ENCODE measurements at places on chromosomes 12 and 14. TPM values are rescaled to one million over a fixed set of nuclear protein-coding genes. Genes with fewer than 3 reads are reported as not detected.

DNA sequence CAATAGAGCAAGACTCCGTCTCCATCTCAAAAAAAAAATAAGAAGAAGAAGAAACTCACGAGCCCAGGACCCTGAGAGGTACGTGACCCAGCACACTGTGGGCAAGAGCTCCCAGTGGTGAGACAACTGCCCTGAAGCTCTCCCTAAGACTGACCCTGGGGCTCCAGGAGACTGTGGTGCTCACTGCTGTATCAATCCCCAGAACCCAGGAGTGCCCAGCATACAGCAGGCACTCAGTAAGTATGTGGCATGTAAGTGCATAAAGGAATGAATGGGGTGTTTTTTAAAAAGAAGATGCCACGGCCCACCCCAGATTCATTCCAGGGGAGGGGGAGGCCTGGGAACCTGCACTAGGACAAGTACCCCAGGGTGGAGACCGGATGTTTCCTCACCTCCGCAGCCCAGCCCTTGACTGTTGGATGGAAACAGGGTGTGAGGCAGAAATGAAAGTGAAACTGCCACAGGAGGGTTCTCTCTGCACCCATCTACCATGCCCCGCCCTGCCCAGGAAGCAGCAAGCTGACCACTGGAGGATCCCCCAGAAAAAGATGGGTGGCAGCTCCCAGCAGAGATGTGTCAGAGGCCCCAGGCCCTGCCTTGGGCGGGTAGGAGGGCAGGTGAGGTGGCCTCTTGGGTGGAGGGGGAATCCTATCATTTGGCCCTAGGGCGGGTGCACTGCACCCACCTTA, 12.2 kb downstream of the ITPK1 start:
- DNase-seq = no peak

- no peak for DNase-seq
Measured at GRCh38 chr12:100159391-100160104, 16.9 kb upstream of the BLTP3B start.

- no peak for DNase-seq
Measured at GRCh38 chr12:130708648-130709047, 7.5 kb downstream of the RIMBP2 start.

- no peak for DNase-seq
Measured at GRCh38 chr12:123986374-123986965, 13.5 kb downstream of the ZNF664 start.

DNA sequence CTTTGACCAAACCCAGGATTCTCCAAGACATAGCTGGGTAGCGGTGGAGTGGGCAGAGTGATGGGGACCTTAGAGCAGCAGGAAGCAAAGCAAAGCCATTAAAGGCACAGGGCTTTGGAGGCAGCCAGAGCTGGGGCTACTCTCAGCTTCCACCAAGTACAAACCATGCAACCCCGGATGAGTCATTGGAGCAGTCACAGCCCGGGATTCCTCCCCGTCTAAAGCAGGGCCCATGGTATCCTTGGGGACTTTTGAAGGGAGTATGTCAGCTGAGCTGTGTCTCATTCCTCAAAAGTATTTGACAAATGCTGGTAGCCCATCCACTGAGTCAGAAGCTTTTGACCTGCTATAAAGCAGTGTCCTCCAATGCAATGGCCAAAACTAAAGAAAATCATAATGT, 9.7 kb upstream of the IFI27 start:
- DNase-seq = no peak

DNA sequence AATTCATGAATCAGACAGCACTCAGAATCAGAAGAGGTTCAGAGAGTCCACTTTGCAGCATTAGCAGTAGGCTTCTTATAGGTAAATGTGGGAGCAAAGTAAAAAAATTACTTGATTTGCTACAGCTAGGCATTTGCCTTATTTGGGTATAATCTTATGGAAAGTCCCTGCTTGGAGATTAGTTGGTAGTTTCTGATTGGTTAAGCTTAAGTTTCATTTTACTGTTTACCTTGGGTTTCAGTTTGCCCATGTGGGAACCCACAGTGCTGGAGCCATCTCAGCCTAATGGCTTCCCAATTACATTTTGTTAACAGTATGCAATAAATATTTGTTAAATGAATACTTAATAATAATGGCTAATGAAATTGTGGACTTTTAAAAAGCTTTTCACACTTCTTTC, 311.0 kb upstream of the FLRT2 start:
- no peak for DNase-seq

DNA sequence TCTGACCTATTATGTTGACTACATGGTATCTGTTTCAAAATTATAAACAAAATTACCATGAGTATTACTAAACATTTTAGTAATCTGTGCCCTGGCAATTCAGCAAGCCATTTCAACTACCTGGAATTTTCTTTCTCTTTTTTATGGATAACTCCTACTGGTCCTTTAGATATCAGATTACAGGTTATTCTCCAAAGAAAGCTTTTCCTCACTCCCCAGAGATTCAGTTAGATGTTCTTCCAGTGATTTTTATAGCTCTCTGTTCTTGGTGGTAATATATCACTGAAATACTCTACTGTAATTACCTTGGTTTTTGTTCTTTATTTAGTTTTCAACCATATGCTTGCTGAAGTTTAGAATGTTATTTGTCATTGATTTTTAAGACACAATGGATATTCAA, 930.2 kb upstream of the FOXG1 start:
- no peak for DNase-seq

GRCh38 chr12:117685110-117685926, 283.5 kb downstream of the KSR2 start:
- DNase-seq = no peak

DNA sequence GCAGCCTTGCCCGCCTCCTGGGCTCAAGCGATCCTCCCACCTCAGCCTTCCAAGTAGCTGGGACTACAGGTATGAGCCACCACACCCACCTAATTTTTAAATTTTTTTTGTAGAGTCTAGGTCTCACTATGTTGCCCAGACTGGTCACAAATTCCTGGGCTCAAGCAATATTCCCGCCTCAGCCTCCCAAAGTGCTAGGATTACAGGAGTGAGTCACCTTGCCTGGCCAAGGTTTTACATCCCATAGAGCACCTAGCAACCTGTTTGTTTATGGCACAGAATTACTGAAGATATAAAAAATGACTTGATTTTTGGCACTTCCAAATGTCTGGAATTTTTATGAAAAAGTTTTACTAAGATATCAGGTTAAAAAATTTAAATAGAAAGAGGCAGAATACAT, 16.5 kb downstream of the MYO1A start:
- DNase-seq = no peak

DNA sequence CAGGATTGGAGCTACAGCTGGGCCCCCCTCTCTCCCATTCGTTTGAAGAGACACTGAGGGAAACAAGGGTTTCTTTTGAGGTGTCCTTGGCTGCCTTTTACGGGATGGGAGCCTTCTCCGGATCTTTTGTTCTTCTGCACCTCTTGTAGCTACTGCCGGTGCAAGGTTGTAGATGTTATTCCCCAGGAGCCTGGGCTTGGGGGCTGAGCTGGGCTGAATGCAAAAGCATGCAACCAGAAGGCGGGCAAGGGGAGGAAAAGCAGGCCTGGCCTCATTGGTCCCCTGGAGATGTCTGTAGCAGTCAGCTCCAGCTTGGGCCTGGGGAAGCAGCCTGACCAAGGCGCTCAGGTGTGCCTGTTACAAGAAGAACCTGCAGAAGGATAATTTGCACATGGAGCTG, 110.3 kb downstream of the GCH1 start:
- no peak for DNase-seq

- no peak for DNase-seq
Measured at GRCh38 chr12:7712841-7713442, 1.7 kb downstream of the DPPA3 start.

GRCh38 chr14:57897144-57897748, 31.4 kb upstream of the SLC35F4 start:
- no peak for DNase-seq

RPL10L gene
- total RNA-seq = not detected

KITLG gene
- total RNA-seq = 6.2 TPM

NFE2 gene
- total RNA-seq = not detected

SRRM4 gene
- 10.8 TPM for total RNA-seq
